ENCODE measurements at places on chromosomes 6 and 20. TPM values are rescaled to one million over a fixed set of nuclear protein-coding genes. Genes with fewer than 3 reads are reported as not detected.

The ARHGAP18 gene
- total RNA-seq = 12.8 TPM

- DNase-seq = no peak
- H3K4me1 ChIP-seq = peaks cover 21% of the 10 kb centered on the region
- H3K27ac ChIP-seq = no peak overlapping the region
- H3K4me3 ChIP-seq = no peak overlapping the region
- H3K27me3 ChIP-seq = no peaks in the 10 kb centered on the region
Observed at GRCh38 chr6:134343066-134343465, 25.2 kb upstream of the SGK1 start.

DNA sequence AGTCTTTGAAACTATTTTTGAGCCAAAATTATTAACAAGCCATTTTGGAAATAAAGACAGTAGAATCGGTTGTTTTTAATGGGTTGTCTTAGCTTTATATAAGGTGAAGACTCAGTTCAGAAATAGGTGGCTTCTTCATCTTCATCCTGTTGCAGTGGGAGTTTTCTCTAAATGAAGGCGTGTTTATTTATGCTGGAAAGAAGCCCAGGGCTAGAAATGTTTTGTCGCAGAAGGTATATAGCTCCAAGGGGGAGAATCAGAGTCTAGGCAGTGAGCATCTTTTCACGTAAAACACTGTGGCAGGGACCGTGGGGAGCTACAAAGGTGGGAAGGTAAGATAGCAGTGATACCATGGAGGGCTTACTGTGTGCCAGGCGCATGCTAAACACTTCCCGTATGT is 34.3 kb downstream of the FARS2 start:
- no peak for DNase-seq
- no peak overlapping the region for H3K27ac ChIP-seq
- no peaks in the 10 kb centered on the region for H3K27me3 ChIP-seq
- no peak overlapping the region for H3K4me3 ChIP-seq

DNA sequence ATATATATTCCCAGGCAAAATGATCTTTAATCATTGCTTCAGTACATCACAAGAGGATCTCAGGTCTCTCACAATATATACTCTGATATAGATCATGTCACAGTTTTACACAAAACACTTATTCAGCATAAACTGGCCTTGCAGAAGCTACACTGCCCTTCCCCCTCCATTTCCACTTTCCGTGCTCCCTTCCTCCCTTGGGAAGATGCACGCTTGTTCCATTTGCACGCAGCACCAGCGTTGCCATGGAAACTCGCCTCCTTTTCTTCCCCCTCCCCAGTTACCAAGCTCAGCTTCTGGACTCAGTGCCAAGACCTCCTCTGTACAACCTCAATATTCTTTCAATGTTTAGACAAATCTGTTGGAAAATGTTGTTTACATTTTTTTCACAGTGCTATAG is 154.6 kb downstream of the RFPL4B start:
- no peaks in the 10 kb centered on the region for H3K36me3 ChIP-seq
- peak overlapping the region; percentile 72 for H3K27ac ChIP-seq
- peak; percentile 86 for DNase-seq
- no peaks in the 10 kb centered on the region for H3K27me3 ChIP-seq
- H3K4me1 ChIP-seq = peaks cover 40% of the 10 kb centered on the region

DNA sequence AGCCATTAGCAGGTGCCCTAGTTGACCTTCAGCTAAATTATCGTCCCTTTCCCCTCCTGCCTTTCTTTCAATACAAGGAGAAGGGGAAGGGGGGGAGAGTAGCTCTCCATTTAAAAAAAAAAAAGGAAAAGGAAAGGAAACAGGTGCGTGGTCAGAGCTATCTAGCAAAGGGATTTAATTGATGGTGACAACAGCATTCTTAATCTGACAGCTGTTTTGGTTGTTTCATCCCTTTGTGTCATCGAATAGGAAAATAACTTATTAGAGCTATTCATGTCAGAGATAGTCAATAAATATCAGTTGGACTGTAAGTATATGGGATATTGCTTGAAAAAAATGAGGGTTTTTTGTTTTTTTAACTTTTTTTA is 195.2 kb upstream of the SASH1 start:
- no peak for DNase-seq
- H3K4me3 ChIP-seq = no peak overlapping the region
- no peaks in the 10 kb centered on the region for H3K36me3 ChIP-seq
- no peaks in the 10 kb centered on the region for H3K27me3 ChIP-seq
- H3K27ac ChIP-seq = no peak overlapping the region
- H3K4me1 ChIP-seq = peaks cover 5% of the 10 kb centered on the region

GRCh38 chr20:3927486-3928291 is 38.5 kb downstream of the PANK2 start:
- H3K4me1 ChIP-seq = peaks cover 30% of the 10 kb centered on the region
- H3K36me3 ChIP-seq = peaks cover 23% of the 10 kb centered on the region
- DNase-seq = no peak
- H3K27me3 ChIP-seq = no peaks in the 10 kb centered on the region
